Activated naive CD8-positive, alpha-beta T cell treated with anti-CD3 and anti-CD28 coated beads for 36 hours (primary cell): ENCODE measurements at places on chromosomes 16 and 17.

- no peak for DNase-seq
Measured at GRCh38 chr17:77924757-77925336, 33.7 kb upstream of the TNRC6C start.

GRCh38 chr16:79519448-79519847 is 81.1 kb downstream of the MAF start:
- no peak for DNase-seq

DNA sequence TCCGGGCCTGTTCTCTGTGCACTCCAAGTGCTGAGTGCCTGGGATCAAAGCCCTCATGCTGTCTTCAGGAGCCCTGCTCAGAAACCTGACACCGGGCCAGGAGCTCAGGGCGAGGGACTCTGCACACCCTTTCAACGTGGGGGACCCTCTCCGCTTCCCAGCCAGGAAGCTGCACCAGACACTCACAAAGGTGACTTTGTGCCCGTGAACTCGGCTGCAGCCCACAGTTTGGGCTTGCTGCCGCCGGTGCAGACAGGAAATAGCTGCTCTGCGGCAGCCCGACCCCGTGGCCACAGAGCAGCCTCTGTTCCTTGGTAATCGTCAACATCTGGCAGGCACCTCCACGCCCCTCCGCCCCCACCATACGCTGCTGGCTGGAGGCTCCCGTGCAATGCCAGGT is 93.4 kb upstream of the METRNL start:
- DNase-seq = peak; percentile 64

GRCh38 chr16:53065461-53066061 is 10.8 kb downstream of the CHD9 start:
- DNase-seq = no peak

- DNase-seq = no peak
Measured at GRCh38 chr16:65069065-65069464, 52.8 kb downstream of the CDH11 start.

GRCh38 chr17:15000661-15001060 is 264.5 kb downstream of the PMP22 start:
- DNase-seq = no peak

DNA sequence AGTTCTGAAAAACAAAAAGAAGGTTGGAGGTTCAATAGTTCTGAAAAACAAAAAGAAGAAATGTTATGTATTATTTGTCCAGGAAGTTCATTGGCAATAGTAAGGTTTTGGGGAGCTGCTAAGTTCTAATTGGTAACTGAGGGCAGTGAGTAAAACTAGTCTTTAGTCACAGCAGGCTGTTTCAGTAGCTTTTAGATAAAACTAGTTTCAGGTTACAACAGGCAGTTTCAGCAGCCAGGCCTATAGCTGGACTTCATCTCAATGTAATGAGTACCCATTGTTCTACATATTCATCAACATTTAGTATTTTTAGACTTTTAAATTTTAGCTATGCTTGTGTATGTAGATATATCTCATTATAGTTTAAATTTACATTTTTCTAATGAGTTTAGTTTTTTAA is 639.3 kb downstream of the TOX3 start:
- DNase-seq = no peak

DNA sequence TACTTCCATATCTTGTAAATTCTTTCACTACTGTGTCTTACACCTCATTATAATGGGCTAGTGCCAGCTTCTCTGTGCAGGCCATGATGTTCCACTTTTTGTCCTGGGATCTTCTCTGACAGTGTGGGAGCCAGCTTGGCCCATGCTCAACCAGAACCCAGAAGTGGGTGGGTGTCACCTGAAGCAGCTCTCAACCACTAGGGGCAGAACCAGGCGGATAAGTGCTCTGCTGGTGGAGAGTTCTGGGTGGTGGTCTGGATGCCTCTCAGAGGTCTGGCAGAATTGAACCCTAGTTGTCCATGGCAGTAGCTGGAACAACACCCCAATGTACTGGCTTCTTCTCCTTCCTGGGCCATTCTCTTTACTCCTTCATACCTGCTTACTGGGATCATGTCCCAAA is 254.1 kb upstream of the N4BP1 start:
- no peak for DNase-seq

DNA sequence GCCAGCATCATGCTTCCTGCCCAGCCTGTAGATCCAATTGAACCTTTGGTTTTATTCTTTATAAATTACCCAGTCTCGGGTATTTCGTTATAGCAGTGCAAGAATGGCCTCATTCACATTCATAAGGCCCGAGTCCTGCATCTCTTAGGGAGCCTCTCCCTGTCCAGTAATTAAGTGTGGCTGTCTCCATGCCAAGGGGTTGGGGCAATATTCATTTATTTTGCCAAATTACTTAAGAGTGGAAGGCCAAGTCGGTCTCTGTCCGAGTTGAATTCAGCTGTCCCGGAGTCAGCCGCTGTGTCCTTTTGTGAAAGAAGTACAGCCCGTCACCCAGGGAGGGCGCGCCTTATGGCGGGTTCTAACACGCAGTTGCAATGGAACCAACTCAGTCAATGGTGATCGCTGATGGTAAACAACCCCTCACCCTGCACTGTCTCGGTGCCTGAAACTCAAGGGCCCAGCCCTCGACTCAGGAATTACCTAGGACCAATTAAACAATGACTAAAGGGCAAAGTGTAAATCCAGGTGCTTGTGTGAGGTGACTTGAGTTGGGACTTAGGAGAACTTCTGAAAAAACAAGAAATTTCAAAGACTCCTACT is 22.2 kb downstream of the KIAA0513 start:
- no peak for DNase-seq
